ENCODE measurements at places on chromosomes 4 and X.

DNA sequence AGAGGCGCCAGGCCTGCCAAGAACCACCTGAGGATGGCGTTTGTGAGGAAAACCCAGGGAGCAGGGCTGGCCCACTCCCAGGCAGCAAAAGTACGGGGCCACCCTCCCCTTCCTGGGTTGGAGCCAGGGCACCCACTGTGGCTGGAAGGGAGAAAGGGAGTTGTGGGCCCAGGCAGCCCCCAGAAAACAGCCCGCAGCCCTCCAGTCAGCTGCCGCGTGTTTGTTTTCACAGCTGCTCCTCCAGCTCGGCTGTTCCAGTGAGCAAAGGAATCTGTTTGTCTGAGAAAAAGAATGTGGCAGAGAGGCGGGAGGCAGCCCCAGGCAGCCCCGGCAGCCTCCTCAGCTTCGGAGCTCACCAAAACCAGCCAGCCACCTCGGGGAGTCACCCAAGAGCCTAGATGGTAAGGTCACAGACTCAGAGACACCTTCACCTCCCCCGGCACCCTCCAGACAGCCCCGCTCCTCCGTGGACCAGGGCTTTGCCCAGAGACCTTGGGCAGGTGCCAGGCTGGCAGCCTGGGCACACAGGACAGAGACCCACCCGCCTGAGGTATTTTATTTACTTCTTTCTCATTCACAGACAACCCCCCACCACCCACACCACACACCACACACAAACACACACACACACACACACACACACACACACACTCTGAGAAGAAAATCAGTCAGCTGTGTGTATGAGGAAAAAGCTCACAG, 338.1 kb downstream of the BCOR start:
- no peak for DNase-seq

DNA sequence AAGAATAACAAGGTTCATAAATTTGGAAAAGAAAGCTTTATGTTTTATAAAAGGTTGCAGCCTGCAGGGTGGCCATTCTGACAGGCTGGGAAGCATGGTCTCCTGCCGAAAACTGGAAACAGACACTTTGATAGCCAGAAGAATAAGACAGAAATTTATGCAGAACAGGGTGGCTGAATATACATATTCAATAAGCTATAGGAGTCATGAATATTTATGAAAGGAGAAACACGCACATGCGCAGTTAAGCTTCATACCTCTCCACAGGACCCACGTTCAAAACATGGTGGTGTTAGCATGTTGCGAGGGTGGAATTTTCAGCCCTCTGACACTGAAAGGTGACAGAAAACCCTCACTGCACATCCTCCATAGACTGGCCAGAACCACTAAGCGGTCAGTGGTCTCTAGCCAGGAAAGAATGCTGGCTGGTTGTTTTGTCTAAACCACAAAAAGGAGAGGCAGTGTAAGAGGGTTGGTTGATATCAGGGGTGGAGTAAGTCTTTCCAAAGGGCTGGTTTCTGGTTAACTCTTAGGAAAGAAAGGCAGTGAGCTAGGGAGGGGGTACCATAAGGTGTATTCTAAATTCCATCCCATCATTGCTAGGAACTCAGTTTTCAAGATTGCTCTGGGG, 58.2 kb downstream of the ANXA10 start:
- no peak for DNase-seq

DNA sequence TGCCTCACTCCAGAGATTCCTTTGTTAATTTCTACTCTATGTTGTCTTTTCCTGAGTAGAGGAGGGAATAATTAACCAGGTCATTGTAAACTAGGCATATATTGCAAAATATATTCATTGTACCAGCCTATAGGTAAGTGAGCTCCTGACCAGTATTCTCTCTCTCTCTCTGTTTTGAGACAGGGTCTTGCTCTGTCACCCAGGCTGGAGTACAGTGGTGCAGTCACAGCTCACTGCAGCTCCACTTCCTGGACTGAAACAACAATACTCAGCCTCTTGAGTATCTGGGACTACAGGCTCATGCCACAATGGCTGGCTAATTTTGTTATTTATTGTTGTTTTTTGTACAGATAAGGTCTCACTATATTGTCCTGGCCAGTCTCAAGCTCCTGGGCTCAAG, 198.3 kb downstream of the ARAP2 start:
- DNase-seq, result no peak

DNA sequence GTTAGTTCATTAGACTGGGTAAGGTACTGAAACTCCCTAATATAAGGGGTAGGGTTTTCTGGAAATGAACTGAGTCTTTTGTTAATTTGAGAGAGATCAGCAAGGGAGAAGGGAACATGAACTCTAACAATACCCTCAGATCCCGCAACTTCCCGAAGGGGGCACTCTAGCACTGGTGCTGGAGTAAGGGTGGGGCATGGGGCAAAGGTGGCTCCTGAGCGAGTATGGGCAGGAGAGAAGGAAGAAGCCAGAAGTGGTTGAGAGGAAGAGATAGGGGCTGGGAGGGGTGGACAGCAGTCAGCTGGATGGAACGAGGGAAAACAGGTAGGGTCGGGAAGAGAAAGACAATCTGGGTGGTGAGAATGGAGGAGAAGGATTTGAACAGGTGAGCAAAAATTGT, 183.2 kb upstream of the MAGEE2 start:
- no peak for DNase-seq

- DNase-seq, result no peak
These were observed 62.2 kb upstream of the TNIP3 start for GRCh38 chr4:121226362-121226761.

GRCh38 chr4:40173470-40173875, 23.4 kb upstream of the RHOH start:
- no peak for DNase-seq

- DNase-seq, result no peak
These were observed 15.8 kb upstream of the SLC25A4 start for GRCh38 chr4:185127021-185127925.

GRCh38 chr4:54863571-54864255, 206.0 kb downstream of the KIT start:
- no peak for DNase-seq

- no peak for DNase-seq
These were observed 15.5 kb downstream of the MYOZ2 start for GRCh38 chr4:119151161-119151560.

DNA sequence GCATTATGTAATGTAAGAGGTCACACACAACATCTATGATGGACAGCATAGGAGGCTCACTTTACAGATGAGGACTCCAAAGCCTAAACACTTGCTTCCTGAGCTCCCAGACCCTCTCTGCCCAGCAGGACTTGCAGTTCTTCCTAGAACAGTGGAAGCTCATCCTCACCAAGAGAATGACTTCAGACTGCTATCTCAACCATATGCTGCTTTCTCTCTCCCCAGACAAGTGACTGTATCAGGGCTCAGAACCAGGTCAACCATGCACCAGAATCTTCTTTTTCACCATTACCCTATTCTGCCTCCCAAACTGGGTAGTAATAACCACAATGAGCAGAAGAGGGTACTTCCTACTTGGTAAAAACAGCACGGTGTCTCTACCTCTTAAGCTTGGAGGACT, 12.2 kb downstream of the RNF150 start:
- DNase-seq, result no peak

- DNase-seq, result no peak
These were observed 473.4 kb downstream of the PCDH7 start for GRCh38 chr4:31193521-31193920.

- peak; percentile 79 for DNase-seq
These were observed 109.8 kb upstream of the HPGD start for GRCh38 chr4:174631901-174632758.

DNA sequence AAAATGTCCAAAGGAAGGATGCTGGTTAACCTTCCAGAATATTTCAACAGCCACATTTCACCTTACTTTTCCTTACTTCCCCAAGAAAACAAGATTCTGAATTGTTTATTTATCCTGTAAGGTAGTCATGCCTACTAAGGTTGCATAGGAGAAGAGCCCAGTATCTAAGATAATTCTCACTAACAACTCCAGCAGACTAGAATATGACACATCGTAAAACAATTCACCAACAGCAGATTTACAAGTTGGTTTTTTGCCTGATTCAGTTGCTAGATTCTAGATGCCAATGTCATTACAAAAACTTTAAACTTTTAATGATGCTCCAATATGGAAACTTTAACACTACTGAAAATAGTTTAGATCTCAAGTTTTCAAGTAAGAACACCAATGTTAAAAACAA, 176.4 kb downstream of the IL13RA2 start:
- no peak for DNase-seq

DNA sequence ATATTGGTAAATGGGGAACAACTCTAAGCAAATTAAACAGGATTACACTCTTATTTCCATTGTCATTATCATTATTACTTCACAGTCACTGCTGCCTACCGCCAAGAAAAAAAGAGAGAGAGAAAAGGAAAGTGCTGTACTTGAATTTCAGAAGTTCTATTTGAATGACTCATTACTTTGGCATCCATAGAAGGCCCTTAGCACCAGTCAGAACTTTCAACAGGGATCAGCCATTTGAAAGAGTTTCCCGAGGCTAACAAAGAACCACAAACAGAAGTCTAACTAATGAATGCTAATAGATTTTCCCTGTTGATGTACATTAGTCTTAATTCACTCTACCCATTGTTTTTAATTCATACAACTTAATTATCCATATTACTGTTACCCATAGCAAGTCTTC, 116.3 kb downstream of the SHROOM4 start:
- DNase-seq, result no peak

DNA sequence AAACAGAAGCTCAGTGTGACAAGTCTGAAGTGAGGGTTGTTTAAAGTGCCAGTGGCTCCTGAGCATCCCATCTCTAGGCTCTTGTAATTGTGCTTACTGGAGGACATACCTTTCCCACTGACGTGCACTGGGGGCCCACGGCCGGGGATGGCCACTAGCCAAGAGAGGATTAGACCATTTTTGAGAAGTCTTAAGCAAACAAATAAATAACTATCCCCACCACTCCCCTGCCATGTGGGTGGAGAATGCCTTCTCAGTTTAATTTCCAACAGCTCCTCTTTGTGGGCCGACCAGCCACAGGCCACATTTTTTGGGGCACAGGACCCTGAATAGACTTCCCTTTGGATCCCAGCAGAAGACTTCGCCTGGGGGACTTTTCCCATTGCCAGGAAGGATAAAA, 125.0 kb upstream of the MSX1 start:
- no peak for DNase-seq

DNA sequence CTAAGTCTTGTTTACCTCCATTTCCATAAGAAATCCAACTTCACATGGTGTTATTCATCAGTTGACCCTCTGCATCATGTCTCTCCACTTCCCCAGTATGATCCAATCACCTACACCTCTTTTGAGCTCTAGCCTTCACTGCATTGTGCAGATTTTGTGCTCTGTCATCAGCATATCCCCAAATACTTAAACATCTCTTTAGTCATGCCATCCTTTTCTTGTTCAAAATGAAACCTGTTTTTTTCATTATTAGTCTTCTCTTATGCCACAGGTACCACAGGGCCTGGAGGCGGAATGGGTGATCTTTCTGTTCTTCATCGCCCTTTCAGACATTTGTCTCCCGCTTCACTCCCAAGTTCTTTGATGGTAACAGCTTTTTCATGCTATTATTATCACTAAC, 382.7 kb upstream of the GALNTL6 start:
- no peak for DNase-seq

DNA sequence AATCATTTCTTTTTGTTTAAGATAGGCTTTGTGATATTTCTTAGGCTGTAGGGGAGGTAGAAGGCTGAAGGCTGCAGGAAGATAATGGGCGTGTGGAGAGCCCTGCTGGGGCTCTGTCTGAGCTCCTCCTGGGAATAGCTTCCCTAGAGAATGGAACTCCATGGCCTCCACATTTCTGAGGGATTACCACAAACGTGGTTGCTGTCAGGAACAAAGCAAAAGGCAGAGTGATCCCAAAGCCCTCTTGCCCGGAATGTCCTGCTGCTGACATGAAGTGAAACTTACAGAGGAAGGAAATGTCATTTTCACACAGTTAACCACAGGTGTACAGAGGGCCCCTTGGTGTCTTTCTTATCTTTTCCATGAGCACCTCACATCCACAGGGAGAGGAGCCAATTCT, 89.3 kb downstream of the DDIT4L start:
- DNase-seq, result no peak

GRCh38 chr4:3877236-3877635, 111.1 kb downstream of the ADRA2C start:
- DNase-seq, result no peak
